ENCODE measurements at places on chromosomes 3 and 15. TPM values are rescaled to one million over a fixed set of nuclear protein-coding genes. Genes with fewer than 3 reads are reported as not detected.

B3GNT5 gene
- 21.6 TPM for total RNA-seq

NCK1 gene
- total RNA-seq: 22.0 TPM

PLSCR5 gene
- not detected for total RNA-seq

ABHD10 gene
- total RNA-seq: 15.5 TPM

THBS1 gene
- 61.3 TPM for total RNA-seq

SLC9C1 gene
- total RNA-seq: not detected

C3orf70 gene
- 0.02 TPM for total RNA-seq

SLC28A1 gene
- not detected for total RNA-seq

EDEM1 gene
- 18.9 TPM for total RNA-seq

Measured in A549 treated with Mapracorat at 1 μM for 4 hours (cell line).